Stimulated activated CD8-positive, alpha-beta memory T cell treated with anti-CD3 and anti-CD28 coated beads, Interleukin-7, amount 100 ng/mL, for 4 hours (primary cell): ENCODE measurements at places on chromosomes 2 and 18.

DNA sequence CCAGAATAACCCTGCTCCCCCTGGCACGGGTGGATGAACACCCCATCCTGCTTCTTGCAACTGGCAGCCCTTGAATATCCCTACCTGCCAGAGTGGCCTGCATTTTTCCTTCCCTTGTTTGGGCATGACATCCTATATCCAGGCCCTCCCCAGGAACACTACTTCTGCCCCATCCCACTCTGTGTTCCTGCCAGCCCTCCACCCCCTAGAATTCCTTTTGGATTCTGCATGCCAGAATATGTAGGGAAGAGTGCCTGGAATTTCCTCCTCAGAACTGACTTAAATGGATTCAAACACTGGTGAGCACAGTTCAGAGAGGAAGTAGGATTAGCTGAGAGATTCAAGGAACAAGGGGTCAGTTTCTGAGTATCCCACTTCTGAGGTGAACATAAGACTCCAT, 123.5 kb upstream of the PELI1 start:
- no peak for DNase-seq

- DNase-seq, result no peak
These were observed 37.2 kb downstream of the PTPRM start for GRCh38 chr18:7604361-7604760.

DNA sequence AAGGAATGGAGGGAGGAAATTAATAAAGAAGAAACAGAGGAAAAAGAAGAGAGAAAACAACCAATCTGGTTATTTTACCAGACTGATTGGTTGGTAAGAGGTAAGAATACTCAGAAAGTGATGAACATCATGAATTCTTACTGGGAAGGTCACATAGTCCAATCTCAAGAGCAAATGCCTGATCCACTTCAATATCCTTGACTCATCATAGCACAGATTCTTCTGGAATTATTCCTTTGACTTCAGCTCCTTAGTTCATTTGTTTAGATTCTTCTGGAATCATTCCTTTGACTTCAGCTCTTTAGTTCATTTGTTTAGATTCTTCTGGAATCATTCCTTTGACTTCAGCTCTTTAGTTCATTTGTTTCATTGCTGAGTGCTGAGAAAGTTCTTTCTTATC, 2030.6 kb upstream of the CELF4 start:
- DNase-seq, result no peak

GRCh38 chr2:13667415-13667757, 950.6 kb downstream of the TRIB2 start:
- DNase-seq, result no peak

GRCh38 chr2:207600231-207600630, 25.0 kb downstream of the METTL21A start:
- DNase-seq, result no peak

DNA sequence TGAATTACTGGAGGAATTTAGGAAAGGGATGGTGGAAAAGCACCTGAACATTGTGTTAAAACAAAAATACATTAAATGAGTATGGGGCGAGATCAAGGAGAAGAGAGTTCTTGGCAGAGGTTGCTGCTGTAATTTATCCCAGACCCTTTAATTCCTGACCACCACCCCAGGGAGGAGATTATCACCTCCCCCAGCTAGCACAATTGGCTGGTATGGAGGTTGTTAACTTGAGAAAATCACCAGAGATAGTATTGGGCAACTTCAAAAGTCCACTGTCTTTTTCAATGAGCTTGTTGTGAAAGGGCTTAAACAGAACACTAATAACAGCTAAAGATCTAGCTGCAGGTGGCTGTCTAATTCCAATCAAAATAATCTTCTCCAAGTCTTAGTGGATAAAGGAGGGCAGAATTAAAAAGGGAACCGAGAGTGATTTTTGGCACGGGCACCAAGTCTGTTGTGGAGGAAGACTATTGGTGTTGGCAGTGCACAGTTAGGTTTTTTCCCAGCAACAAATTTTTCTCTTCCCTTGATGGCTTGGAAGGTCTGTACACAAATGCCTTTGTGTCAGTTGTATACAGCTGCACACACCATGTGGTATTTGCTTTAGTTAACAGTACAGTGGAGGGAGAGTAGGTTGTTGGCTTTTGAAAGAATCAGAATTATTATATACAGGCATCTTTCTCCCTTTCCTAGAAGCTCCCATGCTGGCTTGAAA, 289.5 kb downstream of the SLC4A3 start:
- DNase-seq, result no peak

DNA sequence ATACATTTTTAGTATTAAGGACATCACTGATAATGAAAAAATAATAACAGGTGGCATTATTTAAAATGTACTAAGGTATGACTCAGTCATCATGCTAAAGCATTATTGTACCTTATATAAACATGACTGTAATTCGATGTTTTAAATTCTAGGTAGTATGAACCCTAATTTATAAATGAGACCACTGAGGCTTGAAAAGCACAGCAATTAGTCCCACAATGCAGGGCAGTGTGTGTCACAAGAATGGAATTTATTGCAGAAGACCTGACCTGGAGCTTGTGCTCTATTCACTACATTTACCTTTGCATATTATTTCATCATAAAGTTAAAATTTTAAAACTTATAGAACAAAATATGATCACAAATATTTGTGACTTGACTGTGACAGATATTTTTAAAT, 358.5 kb upstream of the DSEL start:
- DNase-seq, result no peak

DNA sequence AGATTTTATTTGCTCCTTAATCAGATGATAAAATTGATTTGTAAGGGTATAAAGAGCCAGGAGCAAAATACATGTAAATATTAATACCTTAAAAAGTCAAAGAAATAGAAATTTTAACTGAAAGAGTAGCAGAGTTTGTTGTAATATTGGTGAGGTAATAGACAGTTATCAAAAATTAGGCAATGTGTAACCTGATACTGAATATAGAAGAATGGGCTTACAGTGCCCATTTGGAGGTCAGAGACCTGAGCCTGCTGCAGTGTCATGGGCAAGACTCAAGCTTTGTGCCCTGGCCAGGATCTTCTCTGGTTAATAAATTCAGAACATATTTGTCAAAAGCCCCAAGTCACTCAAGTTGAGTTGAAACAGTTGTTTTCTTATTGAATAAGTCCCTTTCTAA, 29.7 kb upstream of the TMEM247 start:
- no peak for DNase-seq

DNA sequence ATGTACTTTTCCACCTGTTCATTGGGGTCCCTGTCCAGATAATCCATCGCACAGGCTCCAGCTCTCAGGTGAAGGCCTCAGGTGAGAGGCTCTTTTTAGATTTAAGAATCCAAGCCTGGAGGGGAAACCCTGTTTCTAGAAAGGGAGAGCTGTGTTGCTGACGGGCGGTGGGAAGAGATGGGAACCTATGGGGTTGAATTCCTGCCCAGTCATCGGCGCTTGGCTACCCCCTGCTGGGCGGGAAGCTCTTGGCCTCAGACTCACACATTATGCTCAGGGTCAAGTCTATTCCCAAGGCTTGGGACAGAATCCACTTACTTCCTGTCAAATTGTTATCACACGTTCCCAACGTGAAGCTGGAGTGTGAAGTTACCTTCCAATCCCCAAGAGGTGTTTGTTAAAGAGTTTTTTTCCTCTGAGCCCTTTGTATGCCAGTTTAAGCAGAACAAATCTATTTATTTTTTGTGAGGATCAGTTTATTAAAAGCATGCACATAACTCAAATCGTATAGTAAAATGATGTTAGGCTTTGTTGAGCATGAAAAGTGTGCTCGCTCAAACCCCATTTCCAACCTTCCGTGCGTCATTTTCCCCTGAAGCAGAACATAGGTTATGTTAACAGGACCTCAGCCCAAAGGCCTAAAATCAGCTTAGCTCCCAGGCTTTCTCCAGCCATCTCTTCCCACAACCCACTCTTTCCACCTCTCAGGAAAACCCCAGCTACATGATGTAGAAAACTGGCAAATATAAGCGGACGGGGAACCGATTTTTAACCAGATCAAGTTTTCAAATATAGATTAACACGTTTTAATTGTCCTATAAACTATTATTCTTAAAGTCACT, 181.7 kb upstream of the ETAA1 start:
- no peak for DNase-seq

- peak; percentile 19 for DNase-seq
These were observed 11.9 kb downstream of the GAL3ST2 start for GRCh38 chr2:241788572-241788971.

- no peak for DNase-seq
These were observed 107.2 kb upstream of the CDH2 start for GRCh38 chr18:28284132-28284531.

DNA sequence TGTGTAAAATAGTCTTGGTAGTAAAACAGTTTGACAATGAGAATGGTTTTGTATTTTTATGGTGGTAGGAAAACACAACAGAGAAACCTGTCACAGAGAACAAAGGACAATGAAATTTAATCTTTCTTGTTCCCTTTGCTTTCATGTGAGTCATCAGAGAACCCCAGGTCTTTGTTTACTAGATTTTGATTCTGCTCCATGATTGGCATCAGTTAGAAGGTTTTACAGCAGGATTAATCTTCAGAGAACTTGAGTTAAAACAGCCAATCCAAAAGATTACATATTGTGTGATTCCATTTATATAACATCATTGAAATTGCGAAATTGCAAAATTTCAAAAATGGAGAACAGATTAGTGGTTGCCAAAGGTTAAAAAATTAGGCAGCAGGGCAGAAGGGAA, 2.5 kb downstream of the APLF start:
- DNase-seq, result no peak

- DNase-seq, result no peak
These were observed 164.8 kb downstream of the DCDC2C start for GRCh38 chr2:3868012-3868805.

GRCh38 chr2:85231952-85232351, 95.8 kb downstream of the TGOLN2 start:
- no peak for DNase-seq

GRCh38 chr18:67599277-67599676, 82.8 kb upstream of the DSEL start:
- no peak for DNase-seq

DNA sequence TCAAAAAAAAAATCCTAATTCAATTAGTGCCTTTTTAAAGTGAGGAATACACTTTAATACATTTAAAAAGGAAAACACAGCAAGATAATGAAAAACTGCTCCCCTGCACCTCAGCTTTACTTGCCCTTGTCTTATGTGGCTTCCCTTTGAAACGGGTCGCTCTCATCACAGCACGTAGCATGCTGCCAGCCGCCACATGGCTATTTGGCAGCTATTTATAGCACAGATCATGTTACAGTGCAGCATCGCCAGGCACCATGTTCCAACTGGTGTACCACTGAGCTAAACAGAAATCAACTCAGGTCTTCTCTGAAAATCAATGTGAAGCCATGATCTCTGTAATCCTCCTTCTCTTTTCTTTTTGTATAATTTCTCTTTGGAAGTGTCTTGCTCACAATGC, 65.1 kb downstream of the TMEM182 start:
- DNase-seq, result no peak

DNA sequence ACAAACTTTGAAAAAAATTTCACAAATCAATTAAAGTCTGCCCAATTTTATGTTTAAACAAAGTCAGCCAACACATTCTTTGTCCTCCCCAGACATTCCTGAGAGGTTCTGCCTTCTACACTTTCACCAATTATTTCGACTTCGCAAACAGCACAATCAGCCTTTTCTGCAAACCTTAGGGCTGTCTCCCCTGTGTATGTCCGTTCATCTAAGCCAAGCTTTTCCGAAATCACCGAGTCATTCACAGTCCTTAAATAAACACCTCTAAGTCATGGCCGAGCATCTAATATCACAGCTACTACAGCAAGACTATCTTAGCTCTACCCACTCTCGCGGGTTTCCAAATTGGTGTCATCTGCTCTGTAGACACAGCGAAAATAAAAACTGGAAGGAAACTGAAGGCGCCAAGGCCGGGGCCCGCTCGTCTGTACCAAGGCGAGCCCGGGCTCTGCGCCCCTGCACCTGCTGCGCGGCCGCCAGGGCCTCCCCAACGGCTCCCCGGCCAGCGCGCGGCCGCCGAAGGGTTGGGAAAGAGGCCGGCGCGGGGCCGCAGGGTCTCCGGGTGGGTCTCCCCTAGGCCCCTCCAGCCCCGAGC, 730 bp downstream of the ODC1 start:
- DNase-seq, result no peak

GRCh38 chr2:187541086-187542085, 12.8 kb downstream of the TFPI start:
- DNase-seq, result no peak

DNA sequence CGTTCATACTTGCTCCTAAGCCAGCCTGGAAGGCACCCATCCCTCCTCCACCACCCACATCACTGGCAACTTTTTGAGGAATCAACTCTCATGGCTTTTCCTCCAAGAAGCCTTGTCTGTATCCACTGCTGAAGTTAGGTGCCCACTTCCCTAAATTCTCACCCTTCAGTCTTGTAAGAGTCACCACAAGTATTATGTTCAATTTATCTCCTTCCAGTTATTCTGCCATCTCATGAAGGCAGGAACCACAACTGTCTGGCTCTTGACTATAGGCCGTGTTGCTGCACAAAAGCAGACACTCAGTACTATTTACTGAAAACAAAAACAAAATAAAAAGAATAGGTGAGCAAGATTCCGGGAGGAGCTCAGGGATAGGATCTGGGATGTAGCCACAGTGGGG, 234.8 kb downstream of the CYRIA start:
- DNase-seq, result no peak

DNA sequence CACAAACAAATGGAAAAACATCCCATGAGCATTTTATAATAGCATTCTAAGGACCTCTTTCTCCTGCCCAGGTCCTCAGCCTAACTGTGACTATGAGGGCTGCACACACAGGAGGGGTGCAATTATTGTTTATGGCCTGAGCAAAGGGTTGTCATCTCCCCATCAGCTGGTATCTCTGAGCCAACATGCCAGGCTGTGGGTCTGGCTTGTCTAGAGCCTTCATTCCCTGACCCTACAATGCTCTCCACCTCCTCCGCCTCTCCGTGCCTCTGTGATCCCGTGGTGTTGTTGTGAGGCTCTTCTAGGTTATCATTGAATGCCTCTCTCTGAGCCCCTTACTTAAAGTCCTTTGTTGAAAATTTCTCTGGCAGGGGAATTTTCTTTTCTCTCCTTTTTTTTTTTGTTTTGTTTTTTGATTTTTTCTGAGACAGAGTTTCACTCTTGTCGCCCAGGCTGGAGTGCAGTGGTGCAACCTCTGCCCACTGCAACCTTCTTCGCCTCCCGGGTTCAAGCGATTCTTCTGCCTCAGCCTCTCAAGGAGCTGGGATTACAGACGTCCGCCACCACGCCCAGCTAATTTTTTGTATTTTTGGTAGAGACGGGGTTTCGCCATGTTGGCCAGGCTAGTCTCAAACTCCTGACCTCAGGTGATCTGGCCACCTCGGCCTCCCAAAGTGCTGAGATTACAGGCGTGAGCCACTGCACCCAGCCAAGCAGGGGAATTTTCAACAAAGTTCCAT, 126.4 kb downstream of the SMAD7 start:
- DNase-seq, result no peak

DNA sequence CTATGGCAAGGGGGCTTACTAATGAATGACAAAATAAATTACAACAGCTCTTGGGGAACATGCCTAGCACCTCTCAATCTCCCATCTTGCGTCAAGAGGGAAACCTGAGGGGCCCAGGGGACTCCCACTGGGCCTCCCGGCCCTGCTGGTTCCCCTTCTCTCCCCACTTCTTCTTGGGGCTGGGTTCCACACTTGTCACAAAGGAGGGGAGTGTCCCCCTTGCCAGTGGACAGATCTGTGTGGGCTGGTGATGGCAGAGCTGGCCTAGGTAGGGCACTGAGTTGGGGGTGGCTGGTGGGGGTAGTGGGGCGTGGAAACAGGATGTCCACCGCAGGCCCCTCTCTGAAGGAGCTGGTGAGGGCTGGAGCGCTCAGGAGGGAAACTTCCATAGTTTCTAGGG, 184.0 kb upstream of the HAAO start:
- DNase-seq, result no peak

GRCh38 chr2:16166327-16166981, 226.1 kb downstream of the MYCN start:
- no peak for DNase-seq
